Eye (tissue), 1 donor: ENCODE measurements at places on chromosomes 4 and X.
A peak's percentile ranks its signal among the peaks of the same experiment; 100 is the strongest.

GRCh38 chr4:80471756-80472155 is 136.2 kb downstream of the CFAP299 start:
- peak; percentile 12 for DNase-seq

DNA sequence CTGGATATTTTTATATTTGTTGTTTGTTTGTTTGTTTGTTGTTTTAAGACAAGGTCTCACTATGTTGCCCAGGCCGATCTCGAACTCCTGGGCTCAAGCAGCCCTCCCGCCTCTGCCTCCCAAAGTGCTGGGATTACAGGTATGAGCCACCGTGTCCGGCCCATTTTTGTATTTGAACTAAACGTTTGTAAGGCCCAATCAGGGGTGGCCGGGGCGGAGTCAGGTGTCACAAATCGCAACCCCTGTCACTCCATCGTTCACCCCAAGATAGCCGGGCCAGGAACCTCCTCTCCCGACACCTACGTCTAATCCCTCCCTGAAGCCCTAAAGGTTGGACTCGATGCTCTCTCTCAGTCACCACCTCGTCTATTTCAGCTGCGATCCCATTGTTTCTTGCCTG is 722 bp upstream of the EFHC2 start:
- no peak for DNase-seq

DNA sequence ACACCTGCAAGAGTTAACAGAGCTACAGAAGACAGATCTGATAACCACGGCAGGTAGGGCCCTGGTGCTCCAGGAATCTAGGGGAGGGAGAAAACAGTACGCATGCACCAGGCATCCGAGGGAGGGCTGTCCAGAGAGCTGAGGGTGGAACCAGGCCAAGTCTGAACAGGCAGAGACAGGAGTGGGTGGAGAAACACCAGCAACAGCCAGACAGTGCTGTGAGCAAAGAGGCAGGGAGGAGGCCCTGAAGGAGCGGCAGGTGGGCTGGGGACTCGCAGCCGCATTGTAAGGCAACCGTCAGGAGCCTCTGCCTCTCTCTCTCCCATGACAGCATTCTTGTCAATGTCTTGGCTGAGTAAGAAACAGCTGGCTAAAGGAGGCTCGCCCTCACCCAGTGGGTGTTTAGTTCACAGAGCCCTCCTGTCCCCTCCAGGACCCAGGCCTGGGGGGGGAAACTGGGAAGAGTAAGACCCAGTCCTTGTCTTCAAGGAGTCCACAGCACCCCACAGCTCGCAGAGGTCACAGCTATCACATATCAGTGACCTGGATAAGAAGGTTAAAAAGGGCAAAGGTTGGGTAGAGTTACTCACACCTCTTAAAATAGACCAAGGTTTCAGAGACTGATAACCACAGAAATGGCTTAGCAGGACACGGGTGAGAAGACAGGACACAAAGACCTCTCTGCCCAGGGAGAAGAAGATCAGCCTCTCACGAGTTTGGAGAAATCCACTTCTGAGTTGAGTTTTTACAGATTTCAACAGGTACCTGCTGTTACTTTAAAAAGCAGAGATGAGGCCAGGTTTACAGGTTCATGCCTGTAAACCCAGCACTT is 10.5 kb downstream of the ACSL1 start:
- peak; percentile 72 for DNase-seq

DNA sequence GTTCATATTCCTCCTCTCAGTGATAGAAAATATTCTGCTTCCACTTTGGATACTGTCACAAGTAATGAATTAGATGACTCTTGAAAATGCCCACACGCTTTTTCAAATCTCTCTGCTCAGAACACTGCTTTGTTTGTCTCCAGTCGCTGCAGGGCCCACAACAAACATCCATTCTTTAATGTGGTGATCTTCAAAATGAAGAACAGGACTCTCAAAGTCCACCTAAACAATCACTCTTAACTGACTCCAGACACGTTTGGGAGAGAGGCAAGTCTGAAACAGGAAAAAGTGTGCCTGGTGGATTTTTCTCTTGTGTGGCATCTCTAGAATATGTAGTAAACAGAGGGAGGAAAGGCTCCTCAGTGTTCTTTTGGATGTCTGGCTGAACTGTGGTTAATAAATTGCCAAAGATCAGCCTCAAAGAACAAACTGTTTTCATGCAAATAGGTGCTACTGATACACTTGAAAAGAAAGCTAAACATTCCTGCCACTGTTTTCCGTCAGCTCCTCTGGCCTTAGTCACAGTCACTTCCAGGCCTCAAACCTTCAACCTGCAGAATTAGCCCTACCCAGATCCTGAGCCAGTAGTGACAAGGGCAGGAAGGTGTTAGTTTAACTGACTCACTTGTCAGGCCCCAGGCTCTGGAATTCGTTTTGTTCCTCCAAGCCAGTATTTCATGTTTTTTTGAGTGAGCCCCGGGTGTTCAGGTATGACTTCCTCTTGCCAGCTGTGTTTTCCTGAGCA is 259.6 kb upstream of the GPC4 start:
- no peak for DNase-seq

DNA sequence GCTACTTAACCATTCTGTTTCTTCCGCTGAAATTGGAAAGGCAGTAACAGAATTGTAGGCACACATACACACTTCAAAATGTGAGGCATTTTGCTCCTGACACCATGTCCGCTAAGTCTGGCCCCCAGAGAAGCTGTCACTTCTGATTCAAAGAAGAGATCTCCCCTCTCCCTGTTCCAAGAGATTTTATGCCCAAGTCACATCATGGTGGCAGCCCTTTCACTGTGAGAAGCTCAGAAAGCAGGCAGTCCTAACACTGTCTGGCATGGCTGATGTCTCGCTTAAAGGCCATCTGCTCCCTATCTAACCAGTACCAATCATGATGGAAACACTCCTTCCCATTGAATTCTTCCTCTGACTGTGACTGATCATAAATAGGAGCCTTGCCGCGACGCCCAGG is 83.9 kb downstream of the BEND2 start:
- DNase-seq = no peak

- DNase-seq = peak; percentile 44
Observed at GRCh38 chr4:13705521-13706041, 78.1 kb upstream of the BOD1L1 start.

- peak; percentile 17 for DNase-seq
Observed at GRCh38 chrX:15343075-15343476, 7.8 kb upstream of the PIGA start.

DNA sequence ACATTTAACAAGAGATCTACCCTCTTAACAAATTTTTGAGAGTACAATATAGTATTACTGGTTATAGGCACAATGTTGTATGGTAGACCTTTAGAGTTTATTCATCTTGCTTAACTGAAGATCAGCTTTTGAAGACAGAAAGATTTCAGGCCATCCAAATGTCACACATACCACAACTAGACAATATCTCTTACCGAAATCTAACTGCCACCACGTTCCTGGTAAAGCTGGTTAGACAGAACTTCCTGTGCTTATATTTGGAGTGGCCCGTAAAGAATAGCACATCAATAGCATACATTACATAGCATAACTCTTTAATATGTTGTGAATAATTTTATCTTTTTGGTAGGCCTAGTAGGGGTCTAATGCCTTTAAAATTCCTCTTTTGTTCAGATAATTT is 29.8 kb upstream of the ARHGEF6 start:
- DNase-seq = no peak

GRCh38 chrX:6448003-6448402 is 86.9 kb downstream of the VCX3A start:
- DNase-seq = no peak

DNA sequence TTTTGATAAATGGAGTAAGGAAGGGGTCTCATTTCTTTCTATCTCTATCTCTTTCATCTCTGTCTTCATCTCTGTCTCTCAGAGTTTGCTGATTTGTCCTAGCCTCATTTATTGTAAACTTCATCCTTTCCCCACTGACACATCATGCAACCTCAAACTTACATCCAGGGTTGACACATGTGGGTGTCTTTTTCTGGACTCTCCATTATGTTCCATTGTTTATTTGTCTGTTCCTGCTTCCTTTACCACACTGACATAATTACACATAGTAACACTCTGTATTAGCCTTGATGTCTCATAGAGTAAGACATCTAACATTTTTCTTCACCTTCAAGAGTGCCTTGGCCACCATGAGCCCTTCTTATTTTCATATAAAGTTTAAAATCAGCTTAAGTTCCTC is 8.1 kb upstream of the SRD5A3 start:
- DNase-seq = no peak

DNA sequence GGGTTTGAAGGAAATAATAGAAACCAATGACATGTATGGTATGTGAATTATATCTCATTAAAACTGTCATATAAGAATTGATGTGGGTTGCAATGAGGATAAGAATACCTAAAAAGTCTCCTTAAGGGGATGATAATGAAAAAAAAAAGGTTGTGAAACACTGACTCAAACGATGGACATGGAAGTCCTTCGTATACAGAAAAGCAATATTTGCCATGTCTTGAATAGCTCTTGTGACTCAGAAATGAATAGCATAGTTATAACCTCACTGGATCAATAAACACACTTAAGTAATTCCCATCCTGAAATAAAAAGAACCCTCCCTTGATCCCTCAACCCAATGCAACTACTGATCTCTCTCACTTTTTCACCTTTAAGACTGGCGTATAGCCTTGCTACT is 89.7 kb downstream of the OPHN1 start:
- DNase-seq = no peak

- DNase-seq = no peak
Observed at GRCh38 chr4:94488670-94489069, 36.9 kb downstream of the PDLIM5 start.

GRCh38 chrX:68304602-68305001 is 128.7 kb downstream of the OPHN1 start:
- no peak for DNase-seq

- DNase-seq = no peak
Observed at GRCh38 chr4:67035501-67035900, 509.8 kb downstream of the CENPC start.

GRCh38 chr4:25028851-25029250 is 1.9 kb downstream of the LGI2 start:
- peak; percentile 47 for DNase-seq

DNA sequence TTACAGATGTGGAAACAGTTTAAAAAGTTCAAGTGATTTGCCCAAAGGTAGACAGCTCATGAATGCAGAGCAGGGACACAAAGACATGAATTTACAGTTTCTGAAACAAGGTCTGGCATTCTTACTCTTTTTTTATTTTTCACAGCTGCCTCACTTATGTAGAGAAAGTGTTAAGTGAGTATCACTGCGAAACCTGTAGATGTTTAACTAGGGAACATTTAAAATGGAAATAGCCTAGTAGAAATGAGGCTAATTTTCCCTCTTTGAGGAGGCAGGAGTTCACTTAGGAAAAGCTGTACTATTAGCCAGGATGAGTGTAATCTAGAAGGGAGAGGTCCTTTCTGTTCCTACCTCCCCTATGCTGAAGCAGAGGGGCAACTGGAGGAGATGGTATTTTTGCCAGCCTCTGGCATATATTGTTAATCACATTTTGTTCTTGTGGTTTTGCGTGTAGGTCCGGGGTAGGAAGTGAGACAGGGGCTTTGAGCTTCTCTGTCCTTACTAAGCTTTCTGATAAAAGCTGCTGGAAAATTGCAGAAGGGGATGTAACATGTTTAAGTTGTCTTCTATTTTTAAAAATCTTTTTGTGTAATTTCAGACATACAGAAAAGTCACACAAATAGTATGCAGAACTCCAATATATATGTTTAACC is 492.8 kb upstream of the NR3C2 start:
- DNase-seq = no peak

DNA sequence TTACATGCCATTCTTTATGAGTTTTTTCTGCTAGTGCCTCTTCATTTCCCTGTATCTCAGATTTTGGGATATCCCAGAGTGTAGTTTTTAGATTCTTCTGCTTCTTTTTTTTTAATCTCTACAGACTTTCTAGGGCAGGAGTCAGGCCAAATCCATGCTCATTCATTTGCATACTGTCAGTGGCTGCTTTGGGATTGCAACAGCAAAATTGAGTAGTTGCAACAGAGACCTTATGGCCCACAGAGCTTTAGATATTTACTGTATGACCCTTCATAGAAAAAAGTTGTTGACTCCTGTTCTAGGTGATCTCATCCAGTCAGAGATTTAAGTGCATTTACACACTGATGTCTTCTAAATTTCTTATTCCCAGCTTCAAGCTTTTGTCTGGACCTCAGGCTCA is 35.3 kb downstream of the ARFIP1 start:
- DNase-seq = no peak

GRCh38 chr4:99679976-99680375 is 22.3 kb upstream of the C4orf54 start:
- no peak for DNase-seq
